ENCODE measurements at places on chromosomes 2 and 18.

GRCh38 chr2:206783718-206784117, 18.3 kb downstream of the FASTKD2 start:
- peak; percentile 26 for DNase-seq

DNA sequence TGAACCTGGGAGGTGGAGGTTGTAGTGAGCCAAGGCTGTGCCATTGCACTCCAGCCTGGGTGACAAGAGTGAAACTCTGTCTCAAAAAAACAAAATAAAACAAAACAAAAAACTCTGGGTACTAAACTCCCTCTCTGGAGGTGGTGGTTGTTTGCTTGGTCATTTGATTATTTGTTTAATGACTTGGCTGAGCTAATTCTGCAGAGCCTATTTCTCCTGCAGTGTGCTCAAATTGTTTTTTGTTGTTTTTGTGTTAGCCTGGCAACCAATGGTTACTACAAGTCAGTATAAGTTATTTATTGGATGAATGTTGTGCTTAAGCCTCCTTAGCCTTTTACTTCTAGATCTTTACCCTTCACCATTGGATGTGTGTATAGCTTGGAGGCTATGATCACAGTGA, 387.5 kb downstream of the ADCYAP1 start:
- no peak for DNase-seq

DNA sequence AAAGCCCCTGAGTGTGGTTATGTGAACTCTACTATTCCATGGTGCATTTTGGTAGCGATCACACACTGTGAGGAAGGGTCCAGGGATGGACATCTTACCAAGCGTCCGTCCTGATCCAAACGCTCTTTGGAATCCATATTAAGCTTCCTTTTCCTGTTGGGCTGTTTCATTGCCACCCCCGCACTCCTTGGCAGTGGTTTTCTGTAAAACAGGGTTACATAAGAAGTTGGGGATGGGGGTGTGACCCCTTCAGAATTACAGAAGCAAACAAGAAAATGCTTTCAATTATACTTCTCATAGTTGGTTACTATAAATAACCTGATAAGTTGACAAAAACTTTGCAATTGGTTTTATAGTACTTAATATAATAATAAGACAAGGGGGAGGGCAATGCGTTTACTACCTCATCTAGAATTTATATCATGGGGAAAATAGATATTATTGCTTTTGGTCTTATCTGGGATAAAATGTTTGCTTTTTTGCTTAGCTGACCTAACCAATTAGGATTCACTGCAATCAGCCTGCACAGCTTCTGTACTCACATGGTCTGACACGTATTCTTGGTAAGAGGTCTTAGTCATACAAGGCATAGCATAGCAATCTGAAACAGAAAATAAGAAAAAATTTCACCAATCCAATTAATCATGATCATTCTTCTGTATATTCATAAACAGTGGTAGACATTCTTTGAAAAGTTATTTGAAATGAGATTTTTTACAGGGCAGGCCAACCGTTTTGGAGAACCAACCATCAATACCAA, 103.1 kb downstream of the L3MBTL4 start:
- DNase-seq, result no peak

- DNase-seq, result peak; percentile 97
These were observed 76.6 kb upstream of the MAP4K3 start for GRCh38 chr2:39513641-39514094.

DNA sequence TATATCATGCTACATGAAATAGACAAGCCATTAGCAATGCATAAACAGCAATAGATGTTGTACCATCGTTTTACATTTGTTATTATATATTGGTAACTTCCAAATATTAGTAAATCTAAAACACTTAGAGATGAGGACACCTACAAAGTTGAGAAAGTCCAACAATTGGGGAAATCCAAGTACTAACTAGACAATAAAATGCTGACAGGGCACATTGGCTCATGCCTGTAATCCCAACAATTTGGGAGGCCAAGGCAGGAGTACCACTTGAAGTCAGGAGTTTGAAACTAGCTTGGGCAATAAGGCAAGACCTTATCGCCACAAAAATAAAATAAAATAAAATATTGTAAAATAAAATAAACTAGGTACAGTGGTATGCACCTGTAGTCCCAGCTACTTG, 1023.1 kb downstream of the SUCLG1 start:
- DNase-seq, result no peak

GRCh38 chr2:45237128-45237527, 227.9 kb upstream of the SIX2 start:
- peak; percentile 54 for DNase-seq

DNA sequence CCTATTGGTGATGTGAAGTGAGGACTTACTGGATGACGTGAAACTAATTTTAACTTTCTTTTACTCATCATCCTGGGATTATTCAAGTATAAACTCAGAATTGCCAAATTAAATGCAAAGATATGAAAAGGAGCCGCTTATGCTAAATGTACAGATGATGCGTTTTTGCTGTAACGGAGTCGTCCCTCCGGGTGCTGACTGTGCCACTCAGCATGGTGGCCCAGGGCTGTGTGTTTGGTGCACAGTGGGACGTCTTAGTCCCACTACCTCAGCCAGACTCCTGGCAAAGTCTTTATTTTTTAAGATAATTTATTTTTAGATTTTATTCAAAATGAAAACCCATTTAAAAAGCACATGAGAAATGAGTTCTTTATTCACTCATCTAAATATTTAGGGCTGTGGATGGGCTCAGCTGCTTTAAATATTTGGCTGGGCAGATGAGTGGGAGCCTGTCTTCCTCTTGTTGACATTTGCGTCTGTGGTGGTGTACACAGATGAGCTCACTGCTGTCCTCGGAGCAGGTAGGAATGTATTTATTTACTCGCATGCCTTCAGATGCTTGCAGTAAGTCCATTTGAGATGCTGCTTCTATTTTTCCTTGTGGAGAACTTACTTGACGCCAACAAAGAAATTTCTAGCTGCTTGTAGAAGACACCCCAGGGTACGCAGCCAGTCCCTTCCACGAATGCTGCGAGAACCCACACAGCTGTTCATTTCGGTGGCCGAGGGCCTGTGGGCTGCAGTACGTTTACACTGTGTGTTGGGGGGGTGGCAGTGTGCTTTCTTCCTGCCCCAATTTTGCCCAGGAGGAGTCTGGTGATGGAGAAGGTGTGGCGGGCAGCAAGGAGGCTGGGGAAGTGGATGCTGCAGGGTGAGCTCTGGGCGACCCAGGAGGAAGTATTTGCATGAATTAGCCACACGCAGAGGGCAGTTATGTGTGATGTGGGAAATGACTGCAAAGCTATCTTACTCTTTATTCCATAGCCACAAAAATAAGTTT, 105.0 kb downstream of the AGAP1 start:
- DNase-seq, result no peak

DNA sequence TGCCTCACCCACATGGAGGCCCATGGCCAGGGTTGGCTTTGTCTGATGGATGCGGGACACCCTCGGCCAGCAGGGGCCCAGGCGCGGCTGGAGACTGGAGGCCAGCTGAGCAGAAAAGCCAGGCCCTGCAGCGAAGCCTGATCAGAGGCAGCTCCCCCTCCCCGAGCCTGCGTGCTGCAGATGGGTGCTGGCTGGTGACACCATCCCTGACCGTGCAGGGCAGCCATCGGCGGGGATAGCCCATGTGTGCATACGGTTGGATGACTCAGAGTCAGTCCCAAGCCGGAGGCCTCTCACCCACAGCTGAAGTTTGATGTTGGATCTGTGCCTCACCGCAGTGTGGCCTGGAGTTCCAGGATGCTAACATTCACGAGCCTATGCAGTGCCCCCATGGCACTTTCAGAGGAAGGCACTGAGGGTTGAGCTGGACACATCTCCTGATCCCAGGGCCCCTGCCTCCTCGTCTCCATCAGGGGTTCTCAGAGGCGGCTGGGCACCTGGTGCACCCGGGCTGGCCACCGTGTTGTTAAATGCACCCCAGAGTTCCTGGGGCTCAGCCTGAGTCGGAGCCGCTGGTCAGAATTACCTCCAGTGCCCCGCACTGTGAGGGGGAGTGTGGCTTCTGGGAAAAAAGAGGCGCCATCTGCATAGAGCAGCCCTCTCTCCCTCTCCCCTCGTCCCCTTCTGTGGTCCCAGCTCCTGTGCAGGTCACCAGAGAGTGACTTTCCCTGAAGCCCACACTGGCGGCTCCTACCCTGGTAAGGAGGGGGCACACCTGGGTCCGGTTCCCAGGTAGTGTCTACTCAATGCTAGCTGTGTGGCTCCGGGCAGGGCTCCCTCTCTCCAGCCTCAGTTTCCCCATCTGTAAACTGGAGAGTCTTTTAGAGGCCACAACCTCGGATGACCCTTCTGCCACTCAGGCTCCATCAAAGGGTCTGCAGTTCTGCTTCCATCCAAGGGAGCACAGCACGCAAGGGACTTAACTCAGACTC, 19.4 kb upstream of the KIF1A start:
- no peak for DNase-seq

DNA sequence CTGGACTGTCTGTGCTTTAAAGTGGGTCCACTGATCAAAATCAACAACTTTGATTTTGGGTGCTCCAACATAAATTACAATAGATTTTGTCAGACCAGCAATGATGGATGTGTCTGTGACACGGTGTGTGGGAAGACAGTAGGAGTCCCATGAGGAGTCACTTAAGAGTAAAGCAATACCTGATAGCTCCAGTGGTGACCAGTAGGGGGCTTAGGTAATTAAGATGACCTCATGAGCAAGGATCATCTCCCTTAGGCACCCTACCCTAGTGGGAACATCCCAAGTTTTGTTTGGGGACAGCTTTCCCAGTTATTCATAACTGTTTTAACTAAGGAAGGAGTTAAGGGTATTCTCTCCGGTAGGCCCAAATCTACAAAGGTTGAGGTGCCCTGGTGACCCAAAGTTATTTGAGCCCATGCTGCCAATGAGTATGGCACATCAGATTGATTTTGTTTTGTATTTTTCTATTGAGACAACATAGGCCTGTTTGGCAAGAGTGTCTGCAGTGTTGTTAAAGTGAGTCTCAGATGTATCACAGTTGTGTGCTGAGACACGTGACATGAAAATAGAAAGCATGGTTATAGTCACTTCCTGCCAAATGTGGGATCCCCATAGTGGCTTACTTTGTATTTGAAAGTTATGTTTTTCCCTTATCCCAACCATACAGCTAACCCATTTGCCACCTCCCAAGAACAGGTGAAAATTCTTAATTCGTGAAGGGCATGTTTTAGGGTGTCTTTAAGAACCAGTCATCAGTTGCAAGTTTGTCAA, 1337.6 kb upstream of the SLC39A10 start:
- DNase-seq, result no peak

GRCh38 chr2:21441442-21441841, 317.7 kb downstream of the TDRD15 start:
- DNase-seq, result no peak

- DNase-seq, result no peak
These were observed 90.6 kb downstream of the SGPP2 start for GRCh38 chr2:222514901-222515300.

DNA sequence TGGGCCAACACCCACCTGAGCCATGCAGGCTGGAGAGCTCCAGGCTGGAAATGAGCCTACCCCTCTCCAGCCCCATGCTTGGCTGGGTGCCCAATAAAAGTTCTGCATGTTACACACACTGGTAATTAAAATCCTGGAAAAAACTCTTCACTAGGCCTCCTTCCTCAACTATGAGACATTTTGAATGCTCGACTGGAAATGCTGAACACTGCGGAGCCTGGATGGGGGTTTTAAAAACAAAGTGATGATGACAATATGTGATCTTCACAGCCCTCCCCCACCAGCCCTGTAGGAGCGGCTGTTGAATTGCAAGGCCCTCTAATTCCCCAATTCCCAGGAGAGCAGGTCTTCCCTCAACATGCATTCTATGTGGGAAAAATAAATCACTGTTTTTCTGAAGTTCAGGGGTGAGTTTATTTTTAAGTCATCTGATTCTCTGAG, 179.2 kb downstream of the TTC32 start:
- DNase-seq, result peak; percentile 13

GRCh38 chr2:100262555-100263320, 59.6 kb downstream of the LONRF2 start:
- peak; percentile 74 for DNase-seq

DNA sequence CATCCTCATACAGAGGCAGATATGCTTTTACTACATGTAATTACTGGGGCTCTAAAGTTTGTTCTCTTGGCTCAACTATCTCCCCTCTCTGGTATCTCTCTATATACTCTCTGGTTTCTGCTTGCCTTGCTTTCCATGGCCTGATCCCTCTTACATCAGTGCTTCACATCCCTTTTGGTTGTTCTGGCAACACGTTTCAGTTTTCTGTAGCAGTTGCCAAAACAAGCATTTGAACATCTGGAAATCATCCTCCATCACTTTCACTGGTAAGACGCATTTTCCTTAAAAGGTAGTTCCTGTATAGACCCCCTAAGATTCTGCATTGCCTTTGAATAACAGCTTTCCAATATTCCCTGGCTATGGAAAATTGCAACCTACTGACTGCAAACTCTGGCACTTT, 25.9 kb downstream of the COL5A2 start:
- DNase-seq, result peak; percentile 95

DNA sequence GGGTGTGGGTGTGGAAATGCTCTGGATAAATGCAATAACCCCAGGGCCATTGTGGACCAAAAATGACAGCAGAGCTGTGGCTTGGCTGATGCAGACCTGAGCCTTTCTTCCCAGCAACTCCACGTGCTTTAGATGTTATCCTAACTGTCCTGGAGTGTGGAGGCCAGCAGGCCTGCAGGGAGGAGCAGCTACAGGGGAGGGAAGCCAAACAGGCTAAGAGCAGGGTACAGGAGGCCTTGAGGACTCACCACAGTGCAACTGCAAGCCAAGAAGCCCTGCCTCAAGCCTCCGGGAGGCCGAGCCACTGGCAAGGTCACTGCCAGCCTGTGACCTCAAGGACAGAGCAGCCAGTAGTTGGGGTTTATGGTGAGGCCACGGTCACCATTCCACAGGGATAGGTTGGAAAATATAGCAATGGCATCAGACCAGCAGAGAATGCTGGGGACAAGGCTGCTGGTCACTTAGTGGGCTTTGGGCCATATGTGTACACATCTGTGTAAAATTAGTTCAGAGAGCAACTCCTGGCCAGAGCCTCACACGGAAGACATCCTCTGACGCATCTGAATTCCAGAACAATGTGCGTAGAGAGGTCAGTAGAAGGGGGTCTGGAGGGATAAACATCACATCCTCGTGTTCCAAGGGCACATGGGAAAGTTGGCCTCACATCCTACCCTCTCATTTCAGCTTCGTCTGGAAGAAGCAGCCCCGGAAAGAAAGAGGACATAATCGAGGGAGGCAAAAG, 76.2 kb upstream of the UPP2 start:
- peak; percentile 27 for DNase-seq

- no peak for DNase-seq
These were observed 8.8 kb upstream of the IFIH1 start for GRCh38 chr2:162327134-162327769.

DNA sequence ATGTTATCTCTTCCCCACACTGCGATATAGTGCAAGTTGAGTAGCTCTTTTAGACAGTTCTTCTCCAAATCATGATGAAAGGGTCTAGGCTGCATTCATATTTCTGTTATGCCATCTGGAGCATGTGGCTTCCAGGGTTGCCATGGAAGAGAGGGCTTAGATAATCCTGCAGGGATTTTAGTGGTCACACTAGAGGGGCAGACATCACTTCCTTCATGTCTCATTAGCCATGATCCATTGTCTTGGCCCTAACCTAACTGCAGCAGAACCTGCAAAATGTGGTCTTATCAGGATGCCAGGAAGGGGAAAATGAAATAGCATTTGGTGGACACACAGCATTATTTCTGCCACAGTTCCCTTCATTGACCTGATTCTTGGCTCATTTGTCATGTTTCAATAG, 83.1 kb downstream of the ADAM23 start:
- no peak for DNase-seq

Data from fibroblast of pulmonary artery (primary cell).